ENCODE measurements at places on chromosomes 16 and 17. TPM values are rescaled to one million over a fixed set of nuclear protein-coding genes. Genes with fewer than 3 reads are reported as not detected.

IST1 gene
- total RNA-seq = 287 TPM

GRCh38 chr17:28469376-28469775 is 4.1 kb upstream of the SLC13A2 start:
- no peak for DNase-seq
- no peak overlapping the region for H3K4me3 ChIP-seq
- no peaks in the 10 kb centered on the region for H3K36me3 ChIP-seq

GRCh38 chr16:85222155-85222863 is 110.0 kb upstream of the CIBAR2 start:
- DNase-seq = no peak
- no peaks in the 10 kb centered on the region for H3K36me3 ChIP-seq
- H3K4me3 ChIP-seq = no peak overlapping the region
- H3K27me3 ChIP-seq = no peaks in the 10 kb centered on the region
- no peaks in the 10 kb centered on the region for H3K4me1 ChIP-seq

GRCh38 chr16:64182985-64183384 is 938.9 kb downstream of the CDH11 start:
- H3K27me3 ChIP-seq = no peaks in the 10 kb centered on the region
- no peak for DNase-seq
- H3K4me1 ChIP-seq = no peaks in the 10 kb centered on the region
- H3K4me3 ChIP-seq = no peak overlapping the region
- H3K27ac ChIP-seq = no peak overlapping the region

SLC5A11 gene
- total RNA-seq = 0.70 TPM

DPEP2 gene
- total RNA-seq = 119 TPM

DNA sequence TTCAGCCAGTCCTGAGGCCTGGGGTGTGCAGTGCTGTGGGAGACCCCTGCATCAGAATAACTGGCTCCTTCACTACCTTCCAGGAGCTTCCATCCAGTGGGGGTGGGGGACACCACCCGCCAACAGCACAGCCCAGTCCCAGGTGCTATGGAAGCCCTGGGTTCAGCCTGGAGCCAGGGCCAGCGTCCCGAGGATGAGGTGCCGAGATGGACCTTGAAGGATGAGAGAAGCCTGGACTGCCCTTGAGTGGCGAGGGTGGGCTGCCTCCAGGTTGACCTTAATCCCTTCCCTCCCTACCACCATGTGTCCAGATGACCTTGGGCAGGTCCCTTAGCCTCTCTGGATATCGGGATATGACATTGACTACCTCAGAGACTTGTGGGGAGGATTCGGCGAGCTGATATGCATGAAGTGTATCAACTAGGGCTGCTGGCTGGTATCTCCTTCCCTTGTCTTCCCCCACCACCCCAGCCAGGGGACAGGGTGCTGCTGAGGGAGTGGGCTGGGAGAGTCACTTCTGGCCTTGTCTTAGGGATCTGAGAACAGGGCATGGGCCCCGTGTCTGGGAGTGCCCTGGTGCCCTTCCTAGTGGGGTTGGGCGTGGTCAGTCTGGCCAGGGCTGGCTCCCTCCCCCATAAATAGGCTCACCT is 14.2 kb upstream of the LASP1NB start:
- H3K27me3 ChIP-seq = no peaks in the 10 kb centered on the region
- H3K36me3 ChIP-seq = peaks cover 56% of the 10 kb centered on the region
- H3K4me1 ChIP-seq = peaks cover 17% of the 10 kb centered on the region
- no peak overlapping the region for H3K27ac ChIP-seq
- no peak for DNase-seq

NOL11 gene
- total RNA-seq = 57.1 TPM

GAST gene
- total RNA-seq = not detected

KRTAP4-4 gene
- total RNA-seq = not detected

DNA sequence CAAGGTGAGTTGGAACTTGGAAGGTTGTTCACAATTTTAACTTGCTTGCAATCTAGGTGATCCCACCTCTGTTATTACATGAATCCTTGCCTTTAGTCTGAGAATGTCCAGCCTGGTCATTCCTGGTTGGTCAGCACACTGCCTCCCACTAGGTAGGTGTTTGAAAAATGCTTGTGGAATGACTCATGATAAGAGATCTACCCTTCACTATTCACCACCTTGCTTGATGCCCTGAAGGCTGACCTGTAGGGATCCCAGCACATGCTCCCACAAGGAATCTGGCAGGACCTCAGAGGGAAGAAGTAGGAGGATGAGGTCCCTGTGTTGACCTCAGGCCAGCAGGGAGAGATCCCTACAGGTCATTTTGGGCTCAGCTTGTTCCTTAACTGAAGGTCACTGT is 30.2 kb upstream of the ABCA3 start:
- DNase-seq = no peak
- H3K27me3 ChIP-seq = no peaks in the 10 kb centered on the region
- H3K4me3 ChIP-seq = no peak overlapping the region
- H3K27ac ChIP-seq = no peak overlapping the region

DNA sequence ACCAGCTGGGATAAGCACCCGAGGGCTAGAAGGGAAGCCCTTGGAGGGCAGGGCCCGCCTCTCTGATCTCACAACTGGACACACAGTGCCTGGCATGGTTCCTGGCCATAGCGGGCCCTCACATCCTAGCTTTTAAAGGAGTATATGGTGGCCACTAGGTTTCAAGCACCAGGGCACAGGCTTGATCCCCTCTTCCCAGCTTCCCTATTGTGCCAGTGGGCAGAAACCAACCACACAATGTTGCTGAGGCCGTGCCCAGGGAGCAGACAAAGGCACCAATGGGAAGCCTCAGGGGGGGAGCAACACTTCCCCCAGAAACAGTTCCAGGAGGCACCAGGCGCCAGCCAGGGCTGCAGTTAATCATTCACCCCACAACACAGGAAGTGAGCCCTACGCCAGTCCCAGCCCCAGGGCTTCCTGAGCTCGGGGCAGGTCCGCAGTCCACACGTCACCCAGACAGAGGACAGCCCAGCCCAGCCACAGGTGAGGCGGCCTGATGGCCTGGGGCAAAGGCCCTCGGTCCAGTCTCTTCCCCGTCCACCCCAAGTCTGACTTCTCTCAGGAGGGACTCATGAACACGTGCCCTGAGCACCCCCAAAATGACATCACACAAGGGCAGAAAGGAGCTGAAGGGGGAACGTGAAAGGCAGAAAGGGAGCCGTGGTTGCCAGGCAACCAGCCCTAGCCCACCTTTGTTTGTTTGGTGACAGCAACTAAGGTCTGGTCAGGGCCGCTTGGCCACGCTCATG is 12.8 kb downstream of the SMIM5 start:
- no peak for DNase-seq
- no peak overlapping the region for H3K4me3 ChIP-seq
- H3K4me1 ChIP-seq = no peaks in the 10 kb centered on the region

NLRP1 gene
- total RNA-seq = 280 TPM

DNA sequence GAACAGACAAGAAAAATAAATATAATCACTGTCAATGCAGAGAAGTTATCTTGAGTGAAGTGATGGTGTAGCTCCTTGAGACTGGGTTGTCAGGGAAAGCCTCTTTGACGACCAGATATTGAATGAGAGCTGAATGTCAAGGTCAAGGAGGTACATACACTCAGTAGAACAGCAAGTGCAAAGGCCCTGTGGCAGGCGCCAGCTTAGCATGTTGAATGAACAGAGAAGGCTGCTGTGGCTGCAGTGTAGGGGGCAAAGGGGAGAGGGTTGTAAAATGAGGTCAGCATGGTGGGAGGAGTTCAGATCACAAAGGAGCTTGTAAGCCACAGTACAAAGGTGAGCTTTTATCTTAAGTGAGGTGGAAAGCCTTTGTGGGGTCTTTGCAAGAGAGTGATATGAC is 111.5 kb downstream of the ZFHX3 start:
- no peaks in the 10 kb centered on the region for H3K27me3 ChIP-seq
- no peak overlapping the region for H3K4me3 ChIP-seq
- no peak for DNase-seq
- no peaks in the 10 kb centered on the region for H3K4me1 ChIP-seq

GRCh38 chr17:34682305-34682704 is 102.9 kb downstream of the TMEM132E start:
- peaks cover 4% of the 10 kb centered on the region for H3K27me3 ChIP-seq
- no peak overlapping the region for H3K4me3 ChIP-seq
- H3K36me3 ChIP-seq = no peaks in the 10 kb centered on the region
- no peak overlapping the region for H3K27ac ChIP-seq
- H3K4me1 ChIP-seq = no peaks in the 10 kb centered on the region
- no peak for DNase-seq

Data from CD4-positive, alpha-beta memory T cell (primary cell).